ENCODE measurements at places on chromosomes 5 and 9. TPM values are rescaled to one million over a fixed set of nuclear protein-coding genes. Genes with fewer than 3 reads are reported as not detected.

Gene OR13C8
- total RNA-seq = not detected

Gene GADD45G
- total RNA-seq = 1.00 TPM

Gene IL5
- not detected for total RNA-seq

Gene ROPN1L
- 0.28 TPM for total RNA-seq

Gene SPATA31C2
- total RNA-seq = not detected

Gene ANXA2R
- 2.4 TPM for total RNA-seq

Gene BRD3
- total RNA-seq = 3.7 TPM

Gene C7
- 1.1 TPM for total RNA-seq

Gene PHF2
- total RNA-seq = 12.3 TPM

Gene PCDHA6
- 0.55 TPM for total RNA-seq

Gene FEM1C
- 15.8 TPM for total RNA-seq
